ENCODE measurements at places on chromosomes 6 and 20. TPM values are rescaled to one million over a fixed set of nuclear protein-coding genes. Genes with fewer than 3 reads are reported as not detected.
A peak's percentile ranks its signal among the peaks of the same experiment; 100 is the strongest.

DNA sequence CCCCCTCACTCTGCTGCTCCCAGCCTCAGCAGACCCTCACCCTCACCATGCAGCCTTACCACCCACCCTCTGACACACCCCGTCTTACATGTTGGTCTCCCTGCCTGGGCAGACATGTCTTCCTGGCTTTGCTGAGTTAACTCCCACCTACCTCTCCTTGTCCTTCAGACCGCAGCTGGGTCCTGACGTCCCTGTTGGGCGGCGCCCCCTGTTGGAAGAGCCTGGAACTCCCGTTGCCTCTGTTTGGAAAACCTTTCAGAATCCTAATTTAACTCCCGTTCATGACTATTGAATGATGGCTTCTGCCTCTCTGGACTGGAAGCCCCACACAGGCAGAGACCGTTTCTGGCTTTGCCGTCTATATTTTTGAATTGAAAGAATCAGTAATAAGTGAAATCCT is 245.1 kb downstream of the MYLK4 start:
- no peaks in the 10 kb centered on the region for H3K4me1 ChIP-seq
- H3K27ac ChIP-seq = no peak overlapping the region
- no peak for DNase-seq
- H3K27me3 ChIP-seq = peaks cover 27% of the 10 kb centered on the region
- no peak overlapping the region for H3K4me3 ChIP-seq

DNA sequence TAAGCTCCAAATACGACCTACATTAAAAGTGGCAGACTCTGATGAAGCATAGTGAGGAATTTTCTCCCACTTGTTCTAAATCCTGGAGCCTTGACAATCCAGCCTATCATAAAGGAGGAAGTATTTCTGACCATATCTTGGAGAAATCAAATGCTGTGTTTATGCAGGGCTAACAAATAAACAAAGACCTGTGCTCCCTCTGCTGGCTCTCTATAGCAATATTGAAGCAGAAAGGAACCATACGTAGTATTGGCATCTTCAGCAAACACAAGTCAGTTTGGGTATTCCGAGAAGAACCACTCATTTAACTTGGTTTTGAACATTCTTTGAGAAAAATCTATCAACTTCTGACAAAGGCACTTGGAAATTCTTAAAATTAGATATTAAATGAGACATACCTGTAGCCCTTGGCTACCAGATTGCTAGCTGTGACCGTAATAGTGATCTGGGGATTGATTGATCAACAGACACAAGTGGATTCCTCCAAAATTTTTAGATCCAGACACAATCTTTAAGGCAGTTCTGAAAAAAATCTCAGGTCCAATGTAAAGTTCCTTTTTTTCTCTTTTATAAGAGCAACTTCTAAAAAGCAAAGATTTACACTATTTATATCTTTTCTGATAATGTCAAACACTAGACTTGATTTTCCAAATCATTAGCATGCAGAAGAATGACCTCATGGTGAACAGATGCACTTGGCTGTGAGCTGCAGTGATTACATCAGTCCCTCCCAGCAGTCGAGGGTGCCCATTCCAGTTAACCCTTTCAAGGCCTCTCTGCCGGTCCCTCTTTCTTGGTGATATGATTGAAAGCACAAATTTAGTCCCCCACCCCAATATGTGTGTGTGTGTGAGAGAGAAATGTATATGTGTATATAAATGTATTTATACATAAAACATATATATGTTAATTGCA is 40.2 kb downstream of the INSM1 start:
- H3K27ac ChIP-seq = no peak overlapping the region
- H3K27me3 ChIP-seq = no peaks in the 10 kb centered on the region
- H3K4me3 ChIP-seq = no peak overlapping the region
- no peaks in the 10 kb centered on the region for H3K36me3 ChIP-seq
- no peak for DNase-seq

DNA sequence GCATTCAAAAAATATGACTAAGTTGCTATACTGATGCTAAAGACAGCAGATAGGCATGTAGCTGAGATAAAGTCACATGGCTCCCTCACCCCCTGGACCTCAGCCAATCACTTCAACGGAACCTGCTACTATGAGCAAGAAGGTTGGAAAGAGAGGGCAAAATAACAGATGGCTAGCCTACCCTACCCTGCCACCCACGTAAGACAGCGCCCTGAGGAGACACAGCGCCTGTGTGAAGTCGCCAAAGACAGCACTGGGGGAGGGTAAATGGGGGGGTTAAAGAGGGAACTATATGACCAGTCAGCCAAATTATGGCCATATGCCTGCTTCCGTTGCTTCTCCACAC is 163.2 kb downstream of the RALGAPA2 start:
- peaks cover 11% of the 10 kb centered on the region for H3K36me3 ChIP-seq
- H3K27ac ChIP-seq = no peak overlapping the region
- H3K4me1 ChIP-seq = peaks cover 8% of the 10 kb centered on the region
- no peaks in the 10 kb centered on the region for H3K27me3 ChIP-seq
- no peak for DNase-seq

Gene KHDC1L
- total RNA-seq = not detected

DNA sequence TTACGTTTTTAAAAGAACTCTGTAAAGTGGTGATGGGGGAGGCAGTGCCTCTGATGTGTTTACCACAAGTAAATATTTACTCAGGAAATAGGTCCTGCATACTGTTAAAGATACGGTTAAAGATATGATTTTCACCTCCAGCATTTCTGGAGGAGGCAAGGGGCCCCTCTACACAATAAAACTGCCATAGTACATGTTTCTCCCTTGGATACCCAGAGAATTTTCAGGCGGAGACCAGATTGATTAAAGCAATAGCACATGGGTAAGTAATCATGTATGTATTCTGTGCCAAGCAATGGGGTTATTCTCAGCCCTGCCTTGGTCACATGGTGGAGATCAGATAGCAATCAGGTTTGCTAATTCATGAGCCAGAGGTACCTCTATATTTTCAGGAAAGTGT is 9.6 kb downstream of the RIPOR2 start:
- no peaks in the 10 kb centered on the region for H3K27me3 ChIP-seq
- H3K27ac ChIP-seq = peak overlapping the region; percentile 83
- H3K36me3 ChIP-seq = peaks cover 75% of the 10 kb centered on the region
- H3K4me1 ChIP-seq = peaks cover 82% of the 10 kb centered on the region

DNA sequence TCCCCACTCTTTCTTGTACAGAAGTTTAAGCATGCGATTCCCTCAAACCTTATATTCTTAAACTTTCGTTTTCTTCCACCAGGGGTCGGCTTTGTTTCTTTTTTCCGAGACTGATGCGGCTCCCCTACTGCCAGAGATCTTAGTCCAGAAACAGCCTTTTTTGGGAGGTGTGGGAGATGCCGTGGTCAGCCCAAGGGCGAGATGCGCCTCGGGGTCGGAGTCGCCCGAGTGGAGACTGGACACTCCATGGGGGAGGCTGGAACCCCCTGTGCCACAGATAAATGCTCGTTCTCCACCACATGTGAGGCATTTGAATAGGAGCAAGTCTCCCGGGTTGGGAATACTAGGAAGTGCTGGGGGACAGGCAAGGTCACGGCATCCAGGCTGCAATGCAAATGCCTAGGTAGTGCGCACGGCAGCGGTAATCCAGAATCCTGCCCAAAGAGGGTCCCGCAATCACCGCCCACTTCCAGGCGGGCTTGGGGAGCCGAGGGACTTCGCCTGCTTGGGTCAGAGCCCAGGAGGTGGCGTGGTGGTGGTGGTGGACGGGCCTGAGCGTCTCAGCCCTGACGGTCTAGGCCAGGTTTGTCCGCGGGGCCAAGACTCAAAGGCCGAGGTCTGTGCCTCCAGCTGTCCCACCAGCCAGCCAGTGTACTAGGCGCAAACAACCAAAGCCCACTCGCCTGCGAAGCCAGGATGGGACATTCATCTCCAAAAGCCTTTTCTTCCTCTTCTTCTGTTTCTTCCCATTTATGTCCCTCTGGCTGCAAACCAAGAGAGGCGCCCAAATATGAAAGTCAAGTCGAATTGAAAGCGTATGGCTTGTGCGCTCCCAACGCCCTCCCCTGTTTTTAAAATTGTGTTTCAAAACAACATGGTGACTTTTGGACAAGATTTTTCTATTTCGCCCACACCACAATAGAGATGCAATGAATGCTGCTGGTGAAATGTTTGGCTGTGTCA is 39.3 kb upstream of the OSTM1 start:
- H3K27ac ChIP-seq = no peak overlapping the region
- peak; percentile 50 for DNase-seq
- H3K4me3 ChIP-seq = peak overlapping the region; percentile 70
- H3K4me1 ChIP-seq = peaks cover 37% of the 10 kb centered on the region

DNA sequence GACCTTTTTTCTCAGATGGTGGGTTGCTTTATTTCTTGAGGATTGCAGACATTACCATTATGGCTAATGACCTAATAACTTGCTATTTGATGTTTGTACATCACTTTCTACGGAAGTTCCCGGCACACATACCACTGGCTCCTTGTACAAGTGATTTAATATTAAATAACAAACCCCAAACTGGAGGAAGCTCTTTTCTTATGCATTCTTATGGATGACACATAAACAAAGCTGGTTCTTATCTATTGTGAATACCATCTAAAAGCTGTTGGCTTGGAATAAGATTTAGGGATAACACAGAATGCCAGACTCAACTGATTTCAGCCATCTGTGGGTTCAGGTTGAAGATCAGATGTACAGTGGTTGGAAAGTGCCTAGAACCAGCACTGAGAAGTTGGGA is 272.6 kb downstream of the TSHZ2 start:
- no peaks in the 10 kb centered on the region for H3K36me3 ChIP-seq
- H3K27me3 ChIP-seq = peaks cover 9% of the 10 kb centered on the region
- no peak for DNase-seq
- no peaks in the 10 kb centered on the region for H3K4me1 ChIP-seq
- no peak overlapping the region for H3K4me3 ChIP-seq
- no peak overlapping the region for H3K27ac ChIP-seq

Gene C6orf132
- not detected for total RNA-seq

Gene BNIP5
- total RNA-seq = not detected

GRCh38 chr6:17318435-17319165 is 37.4 kb downstream of the RBM24 start:
- no peak for DNase-seq
- no peaks in the 10 kb centered on the region for H3K27me3 ChIP-seq
- no peak overlapping the region for H3K4me3 ChIP-seq
- no peak overlapping the region for H3K27ac ChIP-seq
- H3K4me1 ChIP-seq = no peaks in the 10 kb centered on the region

GRCh38 chr20:1636621-1637020 is 16.8 kb upstream of the SIRPB1 start:
- H3K27ac ChIP-seq = no peak overlapping the region
- H3K36me3 ChIP-seq = peaks cover 71% of the 10 kb centered on the region
- H3K4me1 ChIP-seq = peaks cover 49% of the 10 kb centered on the region
- H3K4me3 ChIP-seq = no peak overlapping the region
- no peaks in the 10 kb centered on the region for H3K27me3 ChIP-seq

Gene TAGAP
- 67.0 TPM for total RNA-seq

Gene SLC13A3
- total RNA-seq = not detected

GRCh38 chr20:62804021-62804626 is 511 bp upstream of the OGFR start:
- H3K27me3 ChIP-seq = no peaks in the 10 kb centered on the region
- H3K36me3 ChIP-seq = peaks cover 26% of the 10 kb centered on the region
- H3K27ac ChIP-seq = peak overlapping the region; percentile 90
- DNase-seq = peak; percentile 46
- H3K4me3 ChIP-seq = peak overlapping the region; percentile 93

DNA sequence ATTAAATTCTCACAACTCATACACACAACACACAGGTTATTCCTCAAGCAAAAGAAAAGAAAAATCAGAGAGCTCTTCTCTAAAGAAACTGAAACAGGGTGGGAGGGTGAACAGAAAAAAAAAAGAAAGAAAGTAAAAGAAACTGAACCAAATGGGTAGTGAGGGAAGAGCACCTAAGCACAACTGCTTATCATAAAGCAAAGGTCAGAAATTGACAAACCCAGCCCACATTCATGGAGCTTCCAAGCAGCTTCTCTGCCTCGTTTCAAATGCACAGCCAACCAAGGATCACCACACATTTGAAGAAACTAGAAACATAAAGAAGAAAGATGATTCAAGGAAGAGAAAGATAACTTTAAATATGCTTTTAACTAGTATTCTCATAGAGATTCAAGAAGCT is 90.5 kb downstream of the RNGTT start:
- H3K27me3 ChIP-seq = no peaks in the 10 kb centered on the region
- H3K27ac ChIP-seq = no peak overlapping the region
- DNase-seq = no peak
- peaks cover 3% of the 10 kb centered on the region for H3K36me3 ChIP-seq
- H3K4me3 ChIP-seq = no peak overlapping the region

Gene CAGE1
- 0.16 TPM for total RNA-seq

GRCh38 chr6:2109796-2110195 is 135.6 kb downstream of the GMDS start:
- H3K27ac ChIP-seq = no peak overlapping the region
- DNase-seq = no peak
- peaks cover 8% of the 10 kb centered on the region for H3K36me3 ChIP-seq
- H3K4me1 ChIP-seq = peaks cover 15% of the 10 kb centered on the region
- H3K4me3 ChIP-seq = no peak overlapping the region

GRCh38 chr6:46484081-46484820 is 7.0 kb downstream of the RCAN2 start:
- H3K4me1 ChIP-seq = no peaks in the 10 kb centered on the region
- H3K4me3 ChIP-seq = no peak overlapping the region
- no peaks in the 10 kb centered on the region for H3K36me3 ChIP-seq
- no peak for DNase-seq
- no peak overlapping the region for H3K27ac ChIP-seq
- H3K27me3 ChIP-seq = peaks cover 27% of the 10 kb centered on the region

Data from activated CD8-positive, alpha-beta T cell treated with anti-CD3 and anti-CD28 coated beads, Interleukin-2, amount 10 ng/mL, durations not matched to agents 7 days and 5 days (primary cell).